Amygdala (tissue), 56 donors: ENCODE measurements at places on chromosomes 2 and 18.

DNA sequence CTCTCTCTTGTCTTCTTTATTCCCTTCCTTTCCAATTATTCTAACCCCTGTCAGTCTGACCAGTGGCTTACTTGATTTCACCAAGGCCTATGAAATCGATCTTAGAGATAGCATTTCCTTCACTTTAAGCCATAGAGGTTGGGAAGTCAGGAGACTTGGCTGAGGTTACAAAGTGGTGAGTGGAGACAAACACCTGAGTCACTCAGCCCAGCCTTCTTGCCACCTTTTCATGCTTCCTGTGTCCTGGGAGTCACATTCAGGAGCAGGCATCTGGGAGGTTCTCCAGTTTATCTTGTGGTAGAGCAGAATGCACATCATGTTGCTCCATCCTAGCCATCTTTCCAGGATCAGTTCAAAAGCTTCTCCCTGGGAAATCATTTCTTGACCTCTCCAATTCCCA lies 59.1 kb downstream of the VSNL1 start:
- no peak for DNase-seq

- DNase-seq, result no peak
These were observed 206.6 kb upstream of the SETBP1 start for GRCh38 chr18:44474067-44474411.

GRCh38 chr2:199850718-199851500 lies at the start of gene FTCDNL1:
TSS of gene FTCDNL1 (minus strand) at chr2:199851192. CDS start at chr2:199848962, 2,230 bp downstream.
- peak; percentile 61 for DNase-seq

DNA sequence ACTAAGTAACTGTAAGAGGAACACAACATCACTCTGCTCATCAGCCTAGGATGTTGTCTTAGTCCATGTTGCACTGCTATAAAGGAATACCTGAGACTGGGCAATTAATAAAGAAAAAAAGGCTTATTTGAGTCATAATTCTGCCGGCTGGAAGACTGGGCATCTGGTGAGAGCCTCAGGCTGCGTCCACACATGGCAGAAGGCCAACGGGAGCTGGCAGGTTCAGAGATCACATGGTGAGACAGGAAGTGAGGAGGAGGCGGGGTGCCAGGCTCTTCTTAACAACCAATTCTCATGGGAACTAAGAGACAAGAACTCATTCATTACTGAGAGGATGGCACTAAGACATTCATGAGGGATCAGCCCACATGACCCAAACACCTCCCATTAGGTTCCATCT lies 46.8 kb downstream of the EPG5 start:
- DNase-seq, result no peak

DNA sequence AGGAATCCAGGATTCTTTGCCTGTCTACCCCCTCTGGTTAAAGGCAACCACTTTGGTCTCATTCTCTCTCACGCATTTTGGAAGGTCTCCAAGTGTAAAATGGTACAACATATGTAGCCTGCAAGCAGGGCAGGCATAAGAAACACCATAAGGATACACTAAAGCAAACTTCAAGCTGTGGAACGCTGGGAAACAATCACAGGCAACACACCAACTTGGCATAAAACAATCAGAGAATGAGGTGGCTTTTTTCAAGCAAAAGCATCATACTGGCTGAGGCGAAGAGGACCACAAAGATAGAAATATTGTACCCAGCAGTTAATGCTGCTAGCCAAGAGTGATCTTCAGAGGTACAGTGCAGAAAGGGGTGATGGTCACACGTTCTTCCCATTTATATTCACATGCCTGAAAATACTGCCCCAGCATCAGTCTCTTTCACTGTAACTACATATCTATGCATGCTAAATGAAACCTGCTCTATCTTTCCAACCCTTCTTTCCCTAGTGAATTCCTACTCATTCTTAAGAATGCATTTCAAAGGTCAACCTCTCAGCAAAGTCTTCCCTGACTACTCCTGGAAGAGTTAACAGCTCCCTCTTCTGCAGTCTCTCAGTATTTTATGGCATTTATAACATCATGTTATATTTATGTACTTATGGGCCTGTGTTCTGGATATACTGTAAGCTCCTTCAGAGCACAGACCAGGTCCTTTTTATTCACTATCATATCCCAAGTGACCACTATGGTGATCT lies 71.9 kb upstream of the GALNT5 start:
- DNase-seq, result no peak

DNA sequence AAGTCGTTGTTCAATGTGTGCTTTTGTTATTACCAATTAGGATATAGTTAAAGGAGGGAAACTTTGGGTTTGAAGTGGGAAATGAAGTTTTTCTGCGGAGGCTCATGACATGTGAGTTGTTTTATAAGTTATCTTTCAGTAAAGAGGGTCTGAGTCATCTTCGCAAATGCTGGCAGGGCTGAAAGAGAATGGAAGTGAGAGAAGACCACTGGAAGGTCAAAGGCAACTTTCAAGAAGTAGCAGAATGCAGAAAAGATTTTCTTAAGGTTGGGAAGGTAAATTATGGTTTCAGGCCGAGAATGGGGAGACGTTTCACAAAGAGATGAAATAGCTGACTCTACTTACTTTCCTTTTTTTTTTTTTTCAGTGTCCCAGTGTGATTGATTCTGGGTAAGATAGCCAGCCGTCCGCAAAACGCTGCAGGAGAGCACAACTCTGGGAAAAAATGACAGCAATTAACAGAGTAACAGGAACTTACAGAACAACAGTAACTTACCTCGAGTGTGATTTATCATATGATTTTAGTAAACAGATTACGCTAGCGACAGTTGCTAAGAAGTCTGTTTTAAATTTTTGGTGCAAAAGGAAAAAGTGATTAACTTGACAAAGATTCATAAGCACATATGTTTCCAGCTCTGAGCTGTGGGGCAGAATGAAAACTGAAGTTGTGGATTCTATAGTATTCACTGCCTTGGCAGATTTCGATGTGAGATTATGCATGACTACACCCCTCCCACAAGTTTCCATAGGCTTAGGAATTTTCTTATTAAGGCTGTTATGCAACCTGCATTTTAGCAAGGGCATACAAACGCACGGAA lies 46.8 kb upstream of the ACTR3 start:
- no peak for DNase-seq

GRCh38 chr2:221464971-221465370 lies 107.1 kb downstream of the EPHA4 start:
- DNase-seq, result no peak

DNA sequence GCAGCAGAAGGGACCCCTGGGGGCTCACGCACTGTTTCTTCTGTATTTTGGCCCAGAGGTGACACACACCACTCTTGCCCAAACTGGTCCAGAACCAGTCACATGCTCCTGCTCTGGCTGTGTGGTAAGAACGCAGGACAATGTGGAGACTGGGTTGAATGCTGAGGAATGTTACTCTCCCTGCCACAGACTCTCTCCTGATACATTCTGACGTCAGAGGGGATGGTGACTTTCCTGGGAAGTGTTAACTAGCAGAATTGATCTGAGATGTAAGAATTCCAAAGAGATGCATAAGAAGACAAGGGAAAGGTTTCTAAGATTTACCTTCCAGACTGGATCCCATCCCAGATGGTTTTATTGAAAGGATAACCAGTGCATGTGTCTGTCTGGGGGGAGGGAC lies 100.8 kb downstream of the ASB1 start:
- no peak for DNase-seq

- no peak for DNase-seq
These were observed 114.8 kb upstream of the PTPRM start for GRCh38 chr18:7452331-7452730.

- no peak for DNase-seq
These were observed 67.9 kb downstream of the POLR1A start for GRCh38 chr2:86037795-86038192.

- peak; percentile 51 for DNase-seq
These were observed at the start of gene L3MBTL4 for GRCh38 chr18:6414723-6415417. TSS of gene L3MBTL4 (minus strand) at chr18:6414911. CDS start at chr18:6311625, 103,286 bp downstream.

DNA sequence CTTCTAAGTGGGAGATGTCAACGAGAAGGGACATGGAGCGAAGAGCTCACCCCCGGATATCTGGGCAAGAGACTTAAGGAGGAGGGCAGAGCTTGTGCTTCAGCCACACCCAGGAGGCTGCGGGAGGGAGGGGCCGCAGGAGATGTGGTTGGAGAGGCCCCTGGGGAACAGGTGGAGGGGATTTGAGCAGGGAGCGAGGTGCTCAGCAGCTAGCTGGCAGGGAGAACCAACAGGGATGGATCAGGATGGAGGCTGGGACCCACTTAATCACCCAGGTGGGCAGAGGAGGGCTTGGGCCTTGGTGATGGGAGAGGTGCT lies 78.3 kb downstream of the MBP start:
- DNase-seq, result no peak

DNA sequence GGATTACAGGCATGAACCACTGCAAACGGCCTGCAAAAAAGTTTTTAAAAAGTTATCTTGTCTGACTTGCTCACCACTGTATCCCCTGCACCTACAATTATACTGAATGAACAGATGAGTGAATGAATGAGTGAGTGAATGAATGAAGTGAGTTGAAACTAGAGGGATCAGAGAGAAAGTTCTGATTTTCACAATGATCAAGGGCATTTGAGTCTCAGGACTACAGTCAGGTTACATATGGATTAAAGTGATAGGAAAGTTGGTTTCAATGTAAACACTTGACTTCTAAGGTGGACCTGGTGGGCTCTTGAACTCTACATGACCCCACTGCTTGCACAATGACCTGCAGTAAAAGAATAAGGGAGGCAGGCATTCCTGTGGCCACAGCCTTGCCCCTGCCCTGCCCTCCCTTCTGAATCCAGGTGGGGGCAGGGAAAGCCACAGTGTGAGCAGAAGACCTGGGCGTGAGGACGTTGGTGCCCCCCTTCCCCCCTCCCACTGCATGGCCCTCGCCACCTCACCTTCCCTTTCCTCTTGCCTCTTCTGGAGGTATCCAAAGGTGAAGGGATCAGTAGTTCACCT lies 10.7 kb downstream of the C2orf80 start:
- DNase-seq, result no peak

DNA sequence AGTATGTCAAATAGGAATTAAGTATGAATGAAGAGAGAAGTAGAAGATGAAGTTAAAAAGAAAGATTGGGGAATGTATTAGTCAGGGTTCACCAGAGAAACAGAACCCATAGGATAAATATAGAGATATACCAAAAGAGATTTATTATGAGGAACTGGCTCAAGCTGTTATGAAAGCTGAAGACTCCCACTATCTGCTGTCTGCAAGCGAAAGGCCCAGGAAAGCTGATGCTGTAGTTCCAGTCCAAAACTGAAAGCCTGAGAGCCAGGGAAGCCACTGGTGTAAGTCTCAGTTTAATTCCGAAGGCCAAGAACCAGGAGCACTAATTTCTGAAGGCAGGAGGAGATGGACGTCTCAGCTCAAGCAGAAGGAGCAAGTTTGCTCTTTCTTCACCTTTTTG lies 200.9 kb upstream of the FN1 start:
- DNase-seq, result no peak

GRCh38 chr18:79476031-79476917 lies 80.5 kb downstream of the NFATC1 start:
- no peak for DNase-seq

DNA sequence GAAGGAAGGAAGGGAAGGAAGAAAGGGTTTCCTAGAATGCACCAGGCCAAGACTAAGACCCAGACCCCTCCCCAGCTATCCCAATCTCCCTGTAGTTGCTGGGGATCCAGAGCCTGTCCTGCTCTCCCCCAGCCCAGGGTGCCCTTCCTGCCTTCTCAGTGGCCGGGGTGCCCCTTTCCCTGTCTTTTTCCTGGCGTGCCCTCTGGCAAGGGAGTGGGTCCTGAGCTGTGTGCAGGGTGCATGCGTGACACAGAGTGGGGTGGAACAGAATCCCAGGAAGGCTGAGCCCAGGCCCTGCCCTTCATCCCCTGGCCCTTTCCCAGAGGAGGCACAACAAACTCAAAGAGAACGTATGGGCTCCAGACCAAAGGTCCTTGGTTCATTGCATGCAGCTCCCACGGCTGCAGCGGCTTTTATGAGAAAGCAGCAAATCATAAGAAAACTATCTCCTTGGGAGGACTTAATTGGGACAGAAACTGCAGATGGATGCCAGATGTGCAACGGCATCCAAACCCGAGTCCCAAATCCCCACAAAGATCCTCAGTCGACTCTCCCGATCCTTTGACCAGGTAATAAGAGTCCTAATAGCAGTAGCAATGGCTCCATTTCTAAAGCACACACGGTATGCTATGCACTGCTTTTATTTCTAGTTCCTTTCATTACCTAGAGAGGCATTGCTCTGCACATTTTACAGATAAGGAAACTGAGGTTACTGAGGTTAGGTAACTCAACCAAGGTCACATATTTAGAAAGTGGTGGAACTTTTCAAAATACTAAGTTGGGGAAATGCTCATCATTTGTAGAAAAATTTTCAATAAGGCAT lies 12.7 kb upstream of the ARID5A start:
- no peak for DNase-seq

GRCh38 chr2:179285060-179285459 lies 20.4 kb upstream of the SESTD1 start:
- no peak for DNase-seq

DNA sequence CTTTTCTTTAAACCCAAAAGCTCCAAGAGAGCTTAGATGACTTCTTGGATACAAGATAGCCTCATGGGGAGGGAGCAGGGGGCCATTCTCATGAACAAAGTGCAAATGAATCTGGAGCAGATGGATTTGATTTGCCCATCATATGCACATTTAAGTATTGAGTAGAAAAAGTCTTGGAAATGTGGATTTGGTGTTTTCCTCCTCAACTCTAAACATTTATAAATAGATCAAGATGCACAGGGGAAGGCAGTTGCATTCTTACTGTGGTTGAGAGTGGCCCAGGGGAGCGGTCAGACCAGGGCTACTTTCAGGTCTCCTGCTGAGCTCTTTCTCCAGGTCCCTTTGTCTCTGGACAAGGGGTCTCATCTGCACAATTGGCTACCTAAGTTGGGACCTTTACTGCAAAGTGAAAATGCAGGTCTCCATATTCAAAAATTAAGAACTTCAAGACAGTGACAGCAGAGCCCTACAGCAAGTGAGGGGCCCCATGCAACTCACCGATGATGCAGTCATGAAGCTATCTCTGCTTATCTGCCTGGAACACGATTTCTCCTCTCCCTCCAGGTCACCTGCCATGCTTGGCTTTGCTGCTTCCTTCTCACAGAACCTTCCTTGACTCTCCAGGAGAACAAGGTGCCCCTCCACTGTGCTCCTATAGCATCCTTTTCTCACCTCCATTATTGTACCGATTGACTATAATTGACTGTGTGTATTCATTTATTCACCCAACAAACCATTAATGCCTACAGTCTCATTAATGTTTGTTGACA lies 145.4 kb downstream of the LPIN1 start:
- no peak for DNase-seq
